ENCODE measurements at places on chromosomes 16 and 17.

- DNase-seq = no peak
Observed at GRCh38 chr16:16159662-16160061, 63.6 kb downstream of the ABCC6 start.

GRCh38 chr17:29585080-29585751 is 4.2 kb downstream of the GIT1 start:
- no peak for DNase-seq

DNA sequence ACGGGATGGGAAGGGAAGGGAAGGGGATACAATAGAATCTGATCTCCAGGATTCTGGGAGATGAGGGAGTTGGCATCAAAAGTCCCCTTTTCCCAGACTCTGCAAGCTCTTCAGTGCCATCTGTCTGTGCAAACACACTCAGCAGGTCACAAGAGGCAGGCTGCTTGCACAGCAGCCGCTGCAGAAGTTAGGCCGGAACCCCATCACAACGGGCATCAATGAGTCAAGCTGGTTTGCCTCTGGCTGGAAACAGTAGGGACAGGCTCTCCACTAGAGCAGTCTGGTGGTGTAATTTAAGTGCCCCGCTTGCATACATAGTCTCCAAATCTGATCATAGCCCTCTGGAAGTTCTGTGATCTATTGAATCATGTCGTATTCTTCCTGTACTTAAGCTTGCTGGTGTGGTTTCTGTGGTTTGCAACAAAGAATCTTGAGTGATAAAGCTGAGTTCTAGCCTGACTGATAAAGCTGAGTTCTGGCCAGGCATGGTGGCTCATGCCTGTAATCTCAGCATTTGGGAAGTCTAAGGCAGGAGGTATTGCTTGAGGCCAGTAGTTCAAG is 33.7 kb upstream of the KDM8 start:
- peak; percentile 19 for DNase-seq

DNA sequence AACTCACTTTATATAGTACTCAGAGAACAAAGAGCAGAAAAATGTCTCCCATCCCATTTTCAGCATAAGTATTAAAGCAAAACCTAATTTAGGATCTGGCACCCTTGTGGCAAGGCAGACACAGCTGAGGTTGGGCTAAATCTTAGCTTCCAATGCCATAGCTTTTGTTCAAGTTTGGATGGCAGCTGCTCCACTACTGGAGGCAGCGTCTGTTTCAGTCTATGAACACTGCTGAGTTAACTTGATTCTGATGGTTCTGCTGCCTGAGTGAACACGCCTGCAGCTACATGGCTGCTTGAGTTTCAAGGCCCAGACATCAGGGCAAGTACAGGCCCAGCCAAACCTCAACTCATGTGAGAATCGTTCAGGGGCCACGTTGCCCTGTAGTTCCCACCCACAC is 178.2 kb upstream of the RPH3AL start:
- no peak for DNase-seq

GRCh38 chr17:48510761-48511604 is 19.8 kb downstream of the HOXB1 start:
- no peak for DNase-seq

GRCh38 chr17:281365-281999 is 71.1 kb downstream of the RPH3AL start:
- no peak for DNase-seq

GRCh38 chr17:77109159-77109759 is 31.5 kb upstream of the SEC14L1 start:
- DNase-seq = no peak

DNA sequence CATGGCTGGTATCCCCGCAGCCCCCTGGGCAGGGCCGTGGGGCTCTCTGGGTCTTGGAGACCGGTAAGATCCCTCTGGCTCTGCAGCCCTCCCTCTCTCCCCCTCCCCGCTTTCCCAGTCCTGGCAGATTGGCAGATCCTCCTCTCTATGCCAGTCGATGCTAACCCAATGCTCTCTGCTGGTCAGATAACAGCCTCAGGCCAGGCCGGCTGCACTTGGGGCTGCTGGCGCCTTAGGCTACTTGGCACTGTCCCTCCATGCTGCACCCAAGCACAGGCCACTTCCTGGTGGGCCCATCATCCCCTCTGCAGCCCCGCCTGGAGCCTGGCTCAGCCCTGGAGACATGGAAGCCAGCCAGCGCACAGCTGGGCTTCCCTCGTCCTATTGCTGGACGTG is 81.7 kb downstream of the RTN4RL1 start:
- no peak for DNase-seq

DNA sequence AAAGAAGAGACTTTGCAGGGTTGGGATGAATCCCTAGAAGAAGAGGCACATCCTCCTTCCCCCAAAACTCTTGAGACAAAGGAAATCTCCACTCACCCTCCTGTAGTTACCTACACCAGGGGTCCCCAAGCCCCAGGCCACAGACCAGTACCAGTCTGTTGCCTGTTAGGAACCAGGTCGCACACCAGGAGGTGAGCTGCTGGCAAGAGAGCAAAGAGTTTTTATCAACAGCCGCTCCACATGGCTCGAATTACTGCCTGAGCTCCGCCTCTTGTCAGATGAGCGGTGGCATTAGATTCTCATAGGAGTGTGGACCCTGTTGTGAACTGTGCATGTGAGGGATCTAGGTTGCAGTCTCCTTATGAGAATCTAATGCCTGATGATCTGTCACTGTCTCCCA is 98.9 kb downstream of the CCT6B start:
- no peak for DNase-seq

GRCh38 chr16:2787961-2788360 is 601 bp upstream of the PRSS33 start:
- no peak for DNase-seq

DNA sequence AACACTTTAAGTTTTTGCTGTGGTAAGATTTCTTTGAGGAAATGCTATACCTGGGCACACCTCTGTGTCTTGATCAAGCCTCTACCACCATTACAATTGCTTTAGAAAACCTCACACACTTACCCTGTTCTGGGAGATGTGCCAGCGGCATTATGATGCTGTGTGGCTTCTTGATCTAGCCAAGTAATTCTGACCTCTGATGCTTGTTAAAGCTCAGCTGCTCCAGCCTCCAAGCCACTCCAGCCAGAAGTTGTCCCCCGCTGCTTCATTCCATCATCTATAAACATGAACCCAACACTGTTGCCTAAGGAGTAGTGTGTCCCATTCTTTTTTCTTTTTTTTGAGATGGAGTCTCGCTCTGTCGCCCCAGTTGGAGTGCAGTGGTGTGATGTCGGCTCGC is 60.1 kb downstream of the CYLD start:
- no peak for DNase-seq

DNA sequence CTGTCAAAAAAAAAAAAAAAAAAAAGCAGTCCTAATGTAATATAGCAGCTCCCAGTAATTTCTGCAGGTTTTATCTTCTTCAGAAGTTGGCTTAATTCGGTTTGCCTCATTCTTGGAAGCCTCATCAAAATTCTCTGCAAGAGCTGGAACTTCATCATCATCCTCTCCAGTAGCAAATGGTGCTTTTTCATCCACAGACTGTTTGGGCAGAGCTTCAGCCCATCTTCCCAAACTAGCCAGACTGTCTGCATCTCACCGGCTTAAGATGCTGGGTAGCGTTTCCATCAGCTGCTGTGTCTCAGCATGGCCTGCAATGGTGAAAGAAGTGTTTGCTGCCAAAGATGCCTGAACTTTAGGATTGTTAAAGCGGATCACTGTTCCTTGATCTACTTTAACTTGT is 112.6 kb downstream of the AIPL1 start:
- no peak for DNase-seq

DNA sequence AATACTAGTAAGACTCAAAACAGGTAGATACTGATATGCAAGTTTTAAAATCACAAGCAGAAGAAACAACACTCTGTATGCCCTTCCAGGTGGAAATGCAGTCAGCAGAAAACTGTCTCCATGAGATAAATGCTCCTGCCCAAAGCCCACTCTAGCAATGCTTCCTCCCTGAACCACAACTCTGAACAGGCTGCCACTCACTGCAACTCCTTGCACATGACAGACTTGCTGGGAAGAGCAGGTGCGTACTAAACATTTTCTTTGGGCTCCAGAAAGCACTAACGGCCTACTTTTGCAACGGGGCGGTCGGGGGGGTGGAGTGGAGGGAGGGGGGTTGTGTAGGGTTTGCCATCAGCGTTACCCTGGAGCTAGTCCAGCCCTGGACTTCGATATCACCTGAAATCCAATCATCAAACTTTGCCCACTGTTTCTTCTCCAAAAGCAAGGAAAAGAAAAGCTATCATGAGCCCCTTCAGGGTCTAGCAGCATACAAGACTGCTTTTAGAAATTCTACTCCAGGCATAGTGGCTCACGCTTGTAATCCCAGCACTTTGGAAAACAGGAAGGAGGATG is 46.1 kb downstream of the ANKRD11 start:
- DNase-seq = no peak

- no peak for DNase-seq
Observed at GRCh38 chr16:56944954-56945839, 13.3 kb downstream of the HERPUD1 start.

- DNase-seq = no peak
Observed at GRCh38 chr17:76713765-76714164, 3.0 kb upstream of the MXRA7 start.

GRCh38 chr16:87674419-87674818 is 72.1 kb downstream of the JPH3 start:
- no peak for DNase-seq

- DNase-seq = no peak
Observed at GRCh38 chr16:27317738-27318391, 4.1 kb downstream of the IL4R start.

- no peak for DNase-seq
Observed at GRCh38 chr16:83743241-83743640, 64.5 kb upstream of the HSBP1 start.

DNA sequence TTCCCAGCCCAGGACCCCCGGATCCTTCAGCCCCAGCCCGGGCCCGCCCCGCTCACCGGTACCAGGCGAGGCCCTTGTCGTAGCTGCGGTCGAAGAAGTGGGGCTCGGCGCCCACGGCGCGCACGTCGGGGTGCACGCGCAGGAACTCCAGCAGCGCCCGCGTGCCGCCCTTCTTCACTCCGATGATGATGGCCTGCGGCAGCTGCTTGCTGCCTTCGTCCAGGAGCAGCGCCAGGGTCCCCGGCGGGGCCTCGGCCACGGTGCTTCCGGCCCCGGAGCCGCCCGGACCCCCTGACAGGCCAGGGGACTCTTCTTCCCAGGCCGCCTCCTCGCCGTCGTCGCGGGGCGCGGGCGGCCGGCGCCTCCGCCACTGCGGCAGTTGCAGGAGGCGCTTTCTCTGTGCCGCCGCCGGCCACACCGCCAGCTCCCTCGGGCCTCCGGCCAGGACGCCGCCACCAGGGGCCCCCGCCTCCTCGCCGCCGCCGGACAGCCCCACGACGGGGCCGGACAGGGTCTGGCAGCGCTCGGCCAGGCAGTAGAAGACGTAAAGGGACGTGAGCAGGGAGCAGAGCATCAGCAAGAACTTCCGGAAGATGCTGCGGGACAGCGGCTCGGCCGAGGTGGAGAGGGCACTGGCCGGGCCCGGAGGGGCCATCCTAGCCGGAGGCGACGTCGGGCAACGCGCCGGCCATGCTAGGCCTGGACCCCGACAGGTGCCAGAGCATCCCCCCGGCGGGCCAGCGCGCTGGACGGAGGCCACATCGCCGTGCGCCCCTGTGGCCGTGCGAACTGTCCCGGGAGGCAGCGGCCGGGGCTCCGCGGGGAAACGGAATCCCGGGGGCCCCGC is 1.0 kb downstream of the HS3ST3A1 start:
- DNase-seq = no peak

DNA sequence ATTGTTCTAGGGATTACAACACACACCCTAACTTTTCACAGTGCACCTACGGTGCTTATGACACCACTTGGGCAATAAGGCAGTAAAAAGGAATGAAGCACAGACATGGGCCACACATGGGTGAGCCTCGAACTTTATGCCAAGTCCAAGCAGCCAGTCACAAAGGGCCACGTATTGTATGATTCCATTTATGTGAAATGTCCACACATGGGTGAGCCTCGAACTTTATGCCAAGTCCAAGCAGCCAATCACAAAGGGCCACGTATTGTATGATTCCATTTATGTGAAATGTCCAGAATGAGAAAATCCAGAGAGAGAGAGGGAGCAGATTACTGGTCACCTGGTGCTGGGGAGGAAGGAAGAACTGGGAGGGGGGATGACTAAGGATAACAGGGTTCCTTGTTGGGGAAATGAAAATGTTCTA is 22.2 kb downstream of the RMI2 start:
- no peak for DNase-seq

DNA sequence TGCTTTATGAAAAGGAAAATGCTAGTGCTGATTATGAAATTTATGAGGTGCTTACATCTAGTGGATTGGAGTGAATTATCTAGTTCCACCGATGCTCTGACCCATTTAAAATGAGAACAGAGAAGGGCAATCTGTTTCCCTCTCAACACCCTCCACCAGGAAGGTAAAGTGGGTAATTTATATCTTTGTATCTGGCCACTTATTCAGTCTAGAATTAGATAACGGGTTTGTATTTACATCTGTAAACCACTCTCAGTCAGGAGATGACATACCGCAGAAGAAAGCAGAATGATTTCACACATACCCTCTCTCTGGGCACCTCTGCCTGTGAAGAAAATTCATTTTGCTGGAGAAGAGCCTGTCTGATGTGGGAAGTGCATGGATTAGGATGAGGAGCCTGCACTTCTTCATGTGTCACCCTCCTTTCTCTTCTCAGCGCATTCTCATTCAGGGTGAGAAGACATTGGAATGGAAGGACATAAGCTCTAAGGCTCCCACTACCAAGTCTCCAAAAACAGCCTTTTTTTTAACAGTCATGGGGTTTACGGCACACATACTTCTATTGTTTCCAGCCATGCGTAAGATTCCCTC is 646.7 kb upstream of the SALL1 start:
- DNase-seq = no peak

- no peak for DNase-seq
Observed at GRCh38 chr17:34113089-34113488, 142.0 kb upstream of the CCL2 start.

- DNase-seq = peak; percentile 96
Observed at GRCh38 chr17:57924677-57925076, 30.5 kb downstream of the CUEDC1 start.

DNA sequence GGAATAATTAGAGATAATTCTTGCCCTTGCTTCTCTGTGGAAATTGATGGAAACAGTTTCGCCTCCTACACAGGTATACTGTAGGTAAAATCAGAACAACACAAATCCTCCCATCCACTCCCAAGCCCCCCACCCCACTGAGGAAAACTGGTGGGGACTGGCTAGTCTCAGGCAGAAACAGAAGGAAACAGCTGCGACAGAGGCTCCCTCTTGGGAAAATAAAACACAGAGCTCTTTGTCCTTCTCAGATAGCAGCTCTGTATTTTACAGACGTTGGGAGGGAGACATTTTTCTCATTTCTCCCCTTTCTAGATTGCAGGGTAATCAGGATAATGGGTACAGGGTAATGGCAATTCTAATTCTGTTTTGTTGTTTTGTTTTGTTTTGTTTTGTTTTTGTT is 1.1 kb downstream of the SLFN13 start:
- no peak for DNase-seq

All from NCI-H446 treated with DMSO at 0.1 percent for 48 hours (cell line).